ENCODE measurements at places on chromosomes 1 and 21. TPM values are rescaled to one million over a fixed set of nuclear protein-coding genes. Genes with fewer than 3 reads are reported as not detected.

CRABP2 gene
- total RNA-seq = 37.9 TPM

SH3BP5L gene
- 12.7 TPM for total RNA-seq

MUL1 gene
- total RNA-seq = 13.9 TPM

CYP4A11 gene
- not detected for total RNA-seq

C1QTNF12 gene
- total RNA-seq = 0.53 TPM

ASAP3 gene
- total RNA-seq = 44.3 TPM

GRCh38 chr1:175150596-175151319, 41.8 kb downstream of the KIAA0040 start:
- DNase-seq = no peak

DNA sequence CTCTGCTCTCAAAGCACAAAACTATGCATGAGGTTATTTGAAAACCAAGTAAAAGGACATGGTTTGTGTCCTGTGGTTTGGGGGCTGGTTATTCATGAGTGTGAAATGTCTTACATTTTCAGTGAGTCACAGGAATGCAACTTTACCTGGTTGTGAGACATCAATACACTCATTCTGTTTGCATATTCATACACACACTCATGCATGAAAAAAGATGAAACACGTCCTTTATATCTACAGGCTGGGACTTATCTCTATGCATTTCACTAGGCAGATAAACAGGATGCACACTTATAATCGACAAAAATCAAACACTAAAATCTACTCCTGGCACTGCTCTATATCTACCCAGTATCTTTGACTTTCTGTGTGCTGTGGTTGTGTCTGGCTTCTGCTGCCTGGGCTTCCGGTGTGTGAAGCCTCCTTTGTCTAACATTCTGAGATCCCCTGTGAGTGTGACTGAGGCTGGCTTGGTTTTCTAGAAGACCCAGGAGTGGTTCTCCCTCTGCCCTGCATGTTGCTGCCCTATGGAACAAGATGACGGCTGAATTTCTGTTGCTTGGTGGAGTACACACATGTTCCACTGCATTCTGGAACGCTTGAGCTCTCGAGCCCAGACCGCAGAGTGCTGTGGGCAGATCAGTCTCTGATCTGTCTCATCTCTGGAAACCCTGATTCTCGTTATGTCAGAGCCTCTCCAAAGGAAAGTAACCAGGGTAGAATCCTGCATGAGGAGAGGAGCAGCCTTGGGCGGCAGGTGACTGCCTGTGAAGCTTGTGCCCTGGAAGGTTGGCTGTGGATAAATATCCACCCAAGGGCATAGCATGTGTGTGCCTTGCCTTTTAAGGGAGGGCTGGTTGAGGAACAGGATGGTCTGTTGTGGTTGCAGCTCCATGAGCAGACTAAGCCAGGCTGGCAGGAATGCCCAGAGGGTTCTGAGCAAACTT, 19.7 kb upstream of the FASLG start:
- no peak for DNase-seq

DNA sequence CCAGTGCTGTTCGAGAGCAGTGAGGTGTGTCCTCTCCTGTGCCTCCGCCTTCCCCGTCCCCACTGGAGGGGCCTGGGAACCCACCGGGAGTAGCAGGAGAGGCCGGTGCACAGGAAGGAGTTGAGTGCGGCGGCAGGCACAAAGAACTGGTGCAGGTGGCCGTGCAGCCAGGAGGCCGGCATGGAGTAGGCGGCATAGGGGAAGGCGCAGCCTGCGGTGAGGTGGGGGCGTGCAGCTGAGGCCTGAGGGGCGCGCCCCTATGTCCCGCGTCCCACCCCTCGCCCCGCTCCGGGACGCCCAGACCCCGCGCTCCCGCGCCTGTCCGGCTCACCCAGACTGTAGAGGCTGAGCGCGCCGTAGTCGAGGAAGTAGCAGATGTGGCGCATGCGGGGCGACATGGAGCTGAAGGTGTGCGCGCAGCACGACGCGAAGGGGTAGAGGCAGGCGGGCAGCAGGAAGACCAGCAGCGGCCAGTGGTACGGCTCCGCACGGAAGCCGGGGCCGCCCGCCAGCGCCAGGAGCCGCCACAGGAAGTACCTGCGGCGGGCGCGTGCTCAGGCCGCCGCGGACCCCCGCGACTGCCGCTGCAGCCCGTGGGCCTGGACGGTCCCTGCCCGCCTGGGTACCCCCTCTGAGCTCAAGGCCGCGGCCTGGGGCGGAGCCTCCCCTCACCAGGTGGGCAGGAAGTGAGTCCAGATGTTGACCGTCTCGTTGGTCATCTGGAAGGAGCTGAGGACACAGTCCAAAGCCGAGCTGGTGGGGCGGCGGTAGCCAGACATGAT, 2.2 kb downstream of the PAQR6 start:
- DNase-seq = no peak

DNA sequence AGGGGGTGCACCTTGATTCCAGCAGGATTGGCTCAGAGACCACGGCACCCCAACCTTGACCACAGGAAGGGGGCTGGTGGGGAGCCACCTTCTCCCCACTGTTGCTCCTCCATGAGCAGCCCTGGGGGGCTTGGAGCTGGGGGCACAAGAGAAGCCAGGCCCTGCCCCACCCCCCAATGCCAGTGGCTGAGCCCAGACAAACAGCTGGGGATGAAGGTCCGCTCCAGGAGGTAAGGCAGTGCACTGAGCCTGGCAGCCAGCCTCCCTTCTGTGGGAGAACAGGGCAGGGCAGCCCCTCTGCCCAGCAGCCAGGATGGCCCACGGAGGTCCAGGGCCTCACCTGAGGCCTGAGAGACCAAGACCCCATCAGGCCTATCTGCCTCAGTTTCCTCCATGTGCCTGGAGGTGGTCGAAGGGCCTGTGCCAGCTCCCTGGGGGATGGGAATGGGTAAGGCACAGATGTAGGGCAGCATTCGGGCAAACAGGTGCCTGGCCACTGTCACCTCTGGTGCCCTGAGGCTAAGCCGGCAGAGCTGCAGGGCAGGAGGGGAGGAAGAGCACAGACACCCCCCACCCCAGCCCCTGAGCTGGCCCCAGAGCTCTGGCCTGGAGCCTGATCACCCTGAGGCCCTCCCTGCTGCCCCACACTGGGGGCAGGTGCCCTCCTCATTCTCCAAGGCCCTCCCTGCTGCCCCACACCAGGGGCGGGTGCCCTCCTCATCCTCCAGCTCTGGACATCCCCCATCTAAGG, 7.1 kb downstream of the ITGB2 start:
- no peak for DNase-seq

DNA sequence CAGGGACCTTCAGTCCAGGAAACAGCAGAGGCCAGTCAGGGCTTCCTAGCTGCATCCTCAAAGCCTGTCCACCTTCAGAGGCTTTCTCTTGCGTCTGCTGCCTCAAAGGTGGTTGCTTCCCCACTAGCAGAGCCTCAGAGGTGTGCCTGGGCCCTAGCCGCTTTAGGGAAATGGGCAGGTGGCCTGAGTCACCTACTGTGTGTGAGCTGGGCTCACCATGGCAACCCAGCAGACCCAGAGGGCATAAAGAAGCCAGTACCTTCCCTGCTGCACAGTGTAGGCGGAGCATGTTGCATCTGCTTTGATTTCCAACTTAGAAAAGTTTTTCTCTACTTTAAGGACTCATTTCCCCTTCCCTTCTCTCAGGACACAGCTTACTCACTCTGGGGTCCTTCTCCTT, 12.5 kb downstream of the SLC9A1 start:
- DNase-seq = no peak

- no peak for DNase-seq
Measured at GRCh38 chr1:193971595-193971994, 785.2 kb upstream of the B3GALT2 start.

- DNase-seq = no peak
Measured at GRCh38 chr21:35381743-35382310, 332.7 kb upstream of the RUNX1 start.

DNA sequence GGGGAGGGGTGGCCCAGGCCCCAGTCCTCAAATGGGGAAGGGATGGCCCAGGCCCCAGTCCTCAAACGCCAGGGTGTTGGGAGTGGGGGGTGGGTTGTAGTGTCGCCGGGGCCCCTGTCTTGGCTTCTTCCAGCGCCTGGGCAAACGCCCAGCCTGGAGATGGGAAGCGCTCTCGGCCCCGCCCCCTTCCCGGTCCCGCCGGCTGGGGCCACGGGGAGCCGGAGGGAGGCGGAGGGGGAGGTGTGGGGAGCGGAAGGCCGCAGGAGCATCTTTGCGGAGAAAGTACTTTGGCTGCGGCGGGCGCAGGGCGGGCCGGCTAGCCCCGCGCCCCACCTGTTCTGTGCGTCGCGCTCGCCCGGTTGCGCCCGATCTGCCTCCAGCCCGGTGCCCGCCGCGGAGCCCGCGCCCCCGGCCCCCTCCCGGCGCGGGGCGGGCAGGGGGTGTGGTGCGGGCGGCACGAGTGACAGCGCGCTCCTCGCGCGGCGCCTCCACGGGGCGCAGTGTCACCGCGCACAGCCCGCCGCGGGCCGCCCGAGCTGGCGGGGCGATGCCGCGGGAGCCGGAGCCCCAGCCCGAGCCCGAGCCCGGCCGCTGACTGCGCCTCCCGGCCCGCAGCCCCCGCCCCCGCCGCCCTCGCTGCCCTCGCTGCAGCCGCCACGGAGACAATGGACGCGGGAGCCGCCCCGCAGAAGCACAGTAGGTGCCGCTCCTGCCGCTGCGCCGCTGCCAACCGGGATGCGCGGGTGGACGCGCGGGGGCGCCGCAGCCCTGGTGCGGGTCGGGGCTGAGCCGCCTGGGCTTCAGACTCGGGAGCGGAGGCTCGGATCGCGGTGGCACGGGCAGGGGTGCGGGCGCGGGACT, 31.1 kb upstream of the PEX10 start:
- DNase-seq = no peak

GRCh38 chr1:171595324-171595723, 26.7 kb upstream of the MYOCOS start:
- no peak for DNase-seq

- no peak for DNase-seq
Measured at GRCh38 chr1:90809093-90809492, 92.0 kb upstream of the BARHL2 start.

DNA sequence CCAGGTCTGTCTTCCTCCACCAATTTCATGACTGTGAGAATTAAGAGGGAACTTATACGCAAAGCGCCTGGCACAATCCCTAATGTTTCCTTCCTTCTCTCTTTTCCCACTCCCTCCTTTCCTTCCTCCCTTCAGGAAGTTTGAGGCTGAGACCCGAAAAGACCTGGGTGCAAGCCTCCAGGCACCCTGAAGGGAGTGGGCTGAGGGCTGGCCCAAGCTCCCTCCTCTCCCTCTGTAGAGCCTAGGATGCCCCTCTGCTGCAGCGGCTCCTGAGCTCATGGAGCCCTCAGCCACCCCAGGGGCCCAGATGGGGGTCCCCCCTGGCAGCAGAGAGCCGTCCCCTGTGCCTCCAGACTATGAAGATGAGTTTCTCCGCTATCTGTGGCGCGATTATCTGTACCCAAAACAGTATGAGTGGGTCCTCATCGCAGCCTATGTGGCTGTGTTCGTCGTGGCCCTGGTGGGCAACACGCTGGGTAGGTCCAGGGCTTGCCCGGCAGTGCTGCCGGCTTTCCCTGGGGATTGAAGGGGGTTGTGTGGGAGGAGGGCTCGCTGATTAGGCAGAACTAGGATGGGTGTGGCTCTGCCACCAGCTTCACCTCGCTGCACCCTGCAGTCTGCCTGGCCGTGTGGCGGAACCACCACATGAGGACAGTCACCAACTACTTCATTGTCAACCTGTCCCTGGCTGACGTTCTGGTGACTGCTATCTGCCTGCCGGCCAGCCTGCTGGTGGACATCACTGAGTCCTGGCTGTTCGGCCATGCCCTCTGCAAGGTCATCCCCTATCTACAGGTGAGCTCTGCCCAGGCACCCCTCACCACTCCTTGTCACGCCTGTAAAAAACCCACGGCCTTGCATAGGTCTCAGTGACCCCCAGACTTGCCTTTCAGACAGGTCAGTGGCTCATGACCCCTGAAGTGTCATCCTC, 1.7 kb downstream of the HCRTR1 start:
- no peak for DNase-seq

GRCh38 chr1:227996187-227996950, 10.4 kb upstream of the WNT3A start:
- DNase-seq = no peak

DNA sequence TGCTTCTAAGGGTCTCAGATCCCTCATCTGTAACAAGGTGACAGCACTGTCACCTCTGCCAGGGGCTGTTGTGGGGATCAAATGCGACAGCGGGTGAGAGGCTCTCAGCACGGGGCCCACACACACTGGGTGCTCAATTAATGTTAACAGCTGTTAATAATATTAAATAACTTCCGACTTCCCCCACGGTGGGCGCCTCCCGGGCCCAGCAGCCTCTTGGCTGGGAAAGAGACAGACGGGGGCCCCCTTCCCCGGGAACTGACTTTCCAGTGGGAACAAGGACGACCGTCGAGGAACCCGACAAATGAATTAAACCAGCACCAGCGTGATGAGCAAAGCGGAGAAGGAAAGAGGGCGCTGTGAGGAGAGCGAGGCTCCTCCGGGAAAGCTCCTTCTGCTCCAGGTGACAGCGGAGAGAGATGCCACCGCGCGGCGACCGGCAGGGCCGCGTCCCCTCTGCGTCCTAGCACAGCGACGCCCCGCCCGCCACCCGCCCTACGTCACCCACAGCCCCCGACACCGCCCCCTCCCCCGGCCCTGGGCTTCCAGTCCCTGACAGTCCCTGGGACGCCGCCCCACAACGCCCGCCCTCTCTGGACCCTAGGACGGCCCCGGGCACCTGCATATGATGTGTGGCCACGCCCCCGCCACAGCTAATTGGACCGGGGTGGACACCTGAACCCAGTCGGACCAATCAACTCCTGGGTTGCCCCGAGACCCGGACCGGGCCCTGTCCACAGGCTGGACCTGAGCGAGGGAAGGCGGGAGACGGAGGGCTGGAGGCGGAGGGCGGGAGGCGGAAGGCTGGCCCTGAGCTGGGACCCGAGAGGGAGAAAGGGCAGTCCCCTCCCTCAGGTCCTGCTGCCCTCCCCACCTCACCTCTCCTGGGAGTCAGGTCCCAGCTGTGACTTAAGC, 38.2 kb downstream of the MATN1 start:
- DNase-seq = no peak

GRCh38 chr21:15436031-15436430, 293.8 kb upstream of the USP25 start:
- no peak for DNase-seq

DNA sequence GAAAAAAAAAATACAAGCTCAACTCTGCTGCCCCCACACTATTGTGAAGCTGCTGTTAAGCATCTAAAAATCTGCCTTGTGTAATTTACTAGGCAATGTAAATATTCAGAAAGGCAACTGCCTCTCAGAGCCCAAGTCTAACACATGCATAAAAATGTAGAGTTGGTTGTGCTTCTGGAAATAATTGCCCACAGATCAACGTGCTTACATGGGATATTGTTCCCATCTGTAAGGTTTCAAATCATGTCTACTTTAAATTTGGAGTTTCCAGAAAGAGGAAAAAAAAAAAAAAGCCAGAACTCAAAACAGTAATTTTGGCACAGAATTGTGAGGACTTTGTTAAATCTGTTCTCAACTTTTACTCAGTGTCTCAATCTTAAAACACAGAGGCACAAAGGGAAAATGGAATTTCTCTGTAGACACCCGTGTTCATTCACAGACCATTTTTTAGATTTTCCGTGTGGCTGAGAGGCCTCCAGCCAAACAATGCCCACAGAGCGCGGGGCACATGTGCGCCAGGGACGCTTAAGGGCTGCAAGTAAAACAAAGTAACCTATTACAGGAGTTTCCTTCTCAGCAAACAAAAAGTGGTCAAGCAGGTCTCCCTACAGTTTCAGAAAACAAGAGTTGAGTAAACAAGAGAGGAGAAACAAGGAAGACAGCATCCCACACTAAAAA, 115.5 kb downstream of the RERE start:
- peak; percentile 64 for DNase-seq

GRCh38 chr1:158002631-158003405, 9.4 kb downstream of the KIRREL1 start:
- DNase-seq = no peak

All from urinary bladder (tissue), 4 donors.